ENCODE measurements at places on chromosomes 2 and 18.

GRCh38 chr2:229454934-229455631, 184.0 kb upstream of the PID1 start:
- DNase-seq = no peak

- no peak for DNase-seq
Measured at GRCh38 chr2:60735496-60736250, 20.4 kb upstream of the PAPOLG start.

DNA sequence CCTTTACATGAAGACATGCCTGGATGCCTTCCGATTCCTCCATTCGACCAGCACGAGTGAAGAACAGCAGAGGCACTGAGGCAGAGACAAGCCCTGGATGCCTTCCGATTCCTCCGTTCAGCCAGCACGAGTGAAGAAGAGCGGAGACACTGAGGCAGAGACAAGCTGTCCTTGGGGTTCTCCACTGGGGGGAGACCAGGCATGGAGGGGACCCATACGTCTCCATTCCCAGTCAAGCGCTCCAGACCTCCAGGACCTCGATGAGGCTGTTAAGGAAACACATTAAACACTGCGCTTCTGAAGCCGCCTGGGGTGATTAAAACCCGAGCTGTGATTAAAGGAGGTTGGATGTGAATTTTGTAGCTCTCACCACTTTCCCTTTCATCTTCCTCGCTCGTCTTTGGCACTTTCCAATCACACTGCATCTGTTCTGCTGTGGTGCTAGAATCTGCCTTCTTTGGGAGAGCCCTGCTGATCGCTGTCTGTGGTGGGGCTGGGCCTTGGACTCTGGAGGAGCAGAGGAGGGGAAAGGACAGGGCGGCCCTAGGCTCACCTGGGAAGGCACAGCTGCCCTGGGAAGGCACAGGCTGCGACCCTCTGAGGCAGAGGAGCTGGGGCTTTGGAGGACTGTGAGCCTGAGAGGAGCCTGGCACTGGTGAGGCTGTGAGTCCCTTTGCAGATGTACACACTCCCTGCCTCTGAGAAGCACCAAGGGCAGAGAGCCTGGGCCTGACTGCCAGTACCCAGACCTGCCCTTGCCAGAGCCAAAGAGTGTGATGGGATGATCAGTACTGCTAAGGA, 463.1 kb upstream of the HS6ST1 start:
- DNase-seq = no peak

GRCh38 chr2:202251494-202251893, 13.1 kb upstream of the SUMO1 start:
- DNase-seq = no peak

Data from RPMI8226 (cell line).